ENCODE measurements at places on chromosomes 2 and 18.

GRCh38 chr2:163711258-163711657 lies 24.6 kb downstream of the FIGN start:
- DNase-seq, result no peak

DNA sequence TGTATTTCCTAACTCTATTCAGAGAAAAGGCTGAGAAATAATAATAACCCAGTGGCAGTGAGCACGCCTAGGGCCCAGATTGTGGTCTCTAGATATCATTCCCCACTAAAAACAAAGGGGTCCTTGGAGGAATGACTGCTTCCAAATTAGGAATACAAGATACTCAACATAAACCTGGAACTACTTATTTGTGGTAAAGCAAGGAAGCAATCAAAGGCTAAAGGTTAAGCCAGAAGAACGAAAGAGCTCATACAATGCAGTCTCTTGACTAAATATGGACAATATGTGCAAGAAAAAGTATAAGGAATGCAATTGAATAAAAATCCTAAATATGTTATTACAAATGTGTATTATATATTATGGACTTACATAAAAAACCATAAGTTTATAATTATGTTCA lies 253.5 kb upstream of the NRP2 start:
- DNase-seq, result no peak

- no peak for DNase-seq
These were observed 23.8 kb downstream of the TGOLN2 start for GRCh38 chr2:85303780-85304531.

DNA sequence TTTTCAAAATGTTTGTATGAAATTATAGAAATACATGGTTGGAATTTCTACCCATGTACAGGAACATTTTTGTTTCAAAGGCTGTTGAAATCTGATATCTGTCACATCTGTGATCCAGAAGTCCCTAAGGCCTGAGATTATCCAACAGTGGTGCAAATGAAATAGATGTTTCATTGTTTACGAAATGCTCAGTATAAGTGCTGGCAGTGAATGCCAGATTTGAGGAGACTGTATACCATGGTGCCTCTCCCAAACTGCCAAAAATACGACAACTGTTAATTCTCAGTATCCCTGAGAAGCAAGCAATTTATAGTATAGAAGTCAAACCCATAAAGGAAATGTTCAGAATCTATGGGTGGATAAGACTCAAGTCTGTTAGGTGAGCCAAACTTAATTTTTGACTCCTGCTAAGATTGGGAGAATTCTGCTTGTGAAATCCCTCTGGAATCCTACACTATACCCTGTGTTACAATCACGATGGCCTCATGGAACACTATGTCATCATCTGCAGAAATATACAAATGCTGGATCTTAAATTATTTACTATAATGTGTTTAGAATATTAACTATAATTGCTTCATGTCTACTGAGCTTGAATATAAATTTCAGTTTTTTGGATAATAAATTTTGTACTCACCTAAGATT lies 71.2 kb upstream of the DOCK10 start:
- peak; percentile 7 for DNase-seq

DNA sequence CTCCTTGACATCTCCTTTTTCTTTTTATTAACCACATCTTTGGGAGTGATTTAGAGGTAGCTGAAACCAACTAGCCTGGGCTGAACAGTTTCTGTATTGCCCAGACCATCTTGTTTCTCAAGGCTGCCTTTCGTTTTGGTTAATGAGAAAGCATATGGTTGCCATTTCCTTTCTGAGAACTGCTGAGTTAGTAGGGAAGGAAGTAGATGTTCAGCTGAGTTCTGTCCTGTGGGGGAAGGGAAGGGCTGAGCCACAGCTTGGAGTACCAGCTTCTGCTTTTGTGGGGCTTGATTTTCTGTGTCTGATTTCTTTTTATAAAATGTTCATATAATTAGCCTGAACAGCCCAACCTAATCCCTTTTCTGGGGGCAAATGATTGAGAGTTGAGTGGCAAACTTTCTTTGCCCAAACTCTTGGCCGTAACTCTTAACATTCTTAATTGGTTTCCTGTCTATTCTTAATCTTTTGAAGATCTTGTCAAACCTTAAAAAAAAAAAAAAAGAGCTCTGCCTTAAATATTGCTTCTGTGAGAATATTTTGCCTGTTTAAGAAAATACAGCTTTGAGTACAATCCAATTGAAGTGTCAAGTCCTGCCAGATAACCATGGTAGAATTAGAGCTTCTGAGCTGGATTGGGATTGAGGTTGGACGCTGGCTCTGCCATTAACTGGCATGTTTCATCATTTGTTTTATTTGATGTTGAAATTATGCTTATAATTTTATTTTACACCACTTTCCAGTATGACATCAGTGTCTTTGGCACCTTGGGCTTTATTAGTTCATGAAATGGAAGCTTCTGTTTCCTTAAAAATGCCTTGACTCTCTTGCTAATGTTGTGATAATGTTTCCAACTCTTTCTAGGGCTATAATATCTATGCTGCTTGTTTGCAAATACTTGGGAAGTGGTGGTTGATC lies 1.9 kb upstream of the NABP1 start:
- no peak for DNase-seq

- peak; percentile 33 for DNase-seq
These were observed 53.2 kb upstream of the CYRIA start for GRCh38 chr2:16718576-16719484.

GRCh38 chr2:240951045-240951594 lies 45.0 kb downstream of the CROCC2 start:
- no peak for DNase-seq

DNA sequence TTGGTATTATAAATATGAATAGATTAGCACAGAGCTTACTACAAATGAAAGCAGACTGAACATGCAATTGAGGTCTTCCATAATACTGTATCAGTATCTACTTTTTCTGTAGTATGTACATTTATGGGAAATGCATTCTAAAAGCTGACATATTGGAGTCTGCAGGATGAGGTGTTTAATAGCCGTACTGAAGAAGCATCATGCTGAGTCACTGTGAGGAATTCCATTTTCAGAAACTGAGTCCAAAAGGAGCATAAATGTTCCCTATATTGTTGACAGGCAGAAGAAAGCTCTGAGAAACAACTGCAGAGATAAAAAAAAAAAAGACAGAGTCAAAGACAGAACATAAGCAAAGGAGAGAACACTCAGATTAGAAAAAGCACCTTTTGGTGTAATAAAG lies 366.7 kb upstream of the SPHKAP start:
- DNase-seq, result no peak

DNA sequence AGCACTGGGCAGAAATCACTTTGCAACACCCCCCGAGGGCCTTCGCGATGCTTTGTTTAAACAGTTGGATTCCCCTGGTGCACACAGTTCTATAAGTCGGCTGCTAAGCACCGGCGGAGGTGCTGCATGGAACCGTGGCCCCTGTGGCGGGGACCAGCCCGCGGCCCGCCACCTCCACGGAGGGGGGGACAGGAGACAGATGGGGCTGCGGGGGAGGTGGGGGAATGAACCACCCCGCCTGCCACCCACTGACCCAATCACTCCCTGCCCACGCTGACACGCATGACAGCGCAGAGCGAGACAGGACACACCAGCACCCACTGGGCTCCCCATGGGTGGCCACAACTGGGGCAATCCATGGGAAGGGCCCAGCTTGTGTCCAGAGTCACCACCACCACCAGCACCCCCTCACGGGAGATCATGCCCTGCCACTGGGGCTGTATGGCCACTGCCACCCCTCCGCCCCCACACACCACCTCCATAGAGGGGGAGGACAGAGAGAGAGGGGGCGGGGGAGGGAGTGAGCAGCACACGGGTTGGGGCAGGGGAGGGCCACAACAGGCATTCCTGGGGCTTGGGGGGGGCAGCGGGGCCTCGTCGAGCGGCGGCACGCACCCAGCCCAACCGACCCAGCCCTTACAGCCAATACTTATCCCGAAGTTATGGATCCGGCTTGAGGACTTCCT lies 118.3 kb upstream of the ANKRD30BL start:
- DNase-seq, result no peak

DNA sequence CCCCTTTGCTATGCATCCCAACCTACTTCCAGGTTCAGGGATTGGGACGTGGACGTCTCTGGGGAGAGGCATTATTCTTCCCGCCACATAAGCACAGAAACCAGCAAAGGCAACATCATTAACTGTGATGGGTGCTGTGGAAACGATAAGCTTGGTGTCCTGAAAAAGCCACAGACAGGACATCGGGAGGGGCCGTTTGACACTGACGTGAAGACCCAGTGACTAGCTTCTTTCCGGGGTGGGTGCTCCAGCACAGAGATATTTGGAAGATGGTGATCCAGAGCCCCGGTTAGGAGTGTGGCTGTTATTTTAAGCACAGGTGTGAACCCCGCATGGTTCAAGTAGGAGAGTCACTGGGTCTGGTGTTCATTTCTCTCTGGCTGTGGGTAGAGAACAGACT lies 163.8 kb upstream of the HDAC4 start:
- DNase-seq, result no peak

Data from brain (organoid and tissue), 16 donors.